ENCODE measurements at places on chromosomes 5 and 9.

- no peak for DNase-seq
These were observed 154.2 kb downstream of the TMC1 start for GRCh38 chr9:72675586-72675985.

- no peak for DNase-seq
These were observed 809.8 kb upstream of the NUDT12 start for GRCh38 chr5:104372376-104372775.

- DNase-seq: no peak
These were observed 222.7 kb downstream of the ELAVL2 start for GRCh38 chr9:23603311-23603710.

- no peak for DNase-seq
These were observed 55.7 kb upstream of the DPYSL3 start for GRCh38 chr5:147565524-147565923.

GRCh38 chr9:128992995-128993394 lies 35.1 kb downstream of the SH3GLB2 start:
- DNase-seq: no peak

DNA sequence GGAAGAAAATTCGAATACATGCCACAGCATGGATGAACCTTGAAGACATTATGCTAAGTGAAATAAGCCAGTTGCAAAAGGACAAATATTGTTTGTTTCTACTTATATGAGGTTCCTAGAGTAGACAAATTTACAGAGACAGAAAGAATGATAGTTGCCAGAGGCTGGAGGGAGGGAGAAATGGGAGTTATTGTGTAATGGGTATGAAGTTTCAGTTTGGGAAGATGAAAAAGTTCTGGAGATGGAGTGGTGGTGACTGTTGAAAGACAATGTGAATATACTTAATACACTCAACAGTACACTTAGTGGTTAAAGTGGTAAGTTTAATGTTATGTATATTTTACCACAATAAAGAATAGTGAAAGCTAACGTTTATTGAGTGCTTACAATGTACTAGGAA lies 99.6 kb upstream of the SLC44A1 start:
- no peak for DNase-seq
